Neural crest cell (in vitro differentiated cells): ENCODE measurements at places on chromosomes 11 and 22. TPM values are rescaled to one million over a fixed set of nuclear protein-coding genes. Genes with fewer than 3 reads are reported as not detected.
A peak's percentile ranks its signal among the peaks of the same experiment; 100 is the strongest.

DNA sequence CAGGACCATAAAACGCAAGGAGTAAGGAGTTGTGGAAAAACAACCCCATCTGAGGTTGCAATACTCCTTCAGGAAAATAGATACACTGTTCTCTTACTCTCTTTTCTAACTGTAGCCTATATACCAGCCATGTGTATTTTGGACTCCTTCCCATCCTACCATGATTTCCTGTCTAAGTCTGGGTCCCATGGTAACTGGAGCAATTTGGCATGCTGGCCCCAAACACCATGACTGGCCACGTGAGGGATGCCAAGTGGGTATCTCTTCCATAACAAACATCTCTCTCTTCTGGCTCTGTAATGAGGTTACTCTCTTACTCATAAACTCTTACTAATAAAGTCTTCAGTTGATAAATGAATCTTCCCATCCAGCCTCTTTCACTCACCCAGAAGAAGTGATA is 26.5 kb downstream of the ABTB2 start:
- peaks cover 6% of the 10 kb centered on the region for H3K4me1 ChIP-seq
- no peak for DNase-seq
- no peaks in the 10 kb centered on the region for H3K36me3 ChIP-seq
- no peak overlapping the region for H3K27ac ChIP-seq
- H3K4me3 ChIP-seq = no peak overlapping the region

DNA sequence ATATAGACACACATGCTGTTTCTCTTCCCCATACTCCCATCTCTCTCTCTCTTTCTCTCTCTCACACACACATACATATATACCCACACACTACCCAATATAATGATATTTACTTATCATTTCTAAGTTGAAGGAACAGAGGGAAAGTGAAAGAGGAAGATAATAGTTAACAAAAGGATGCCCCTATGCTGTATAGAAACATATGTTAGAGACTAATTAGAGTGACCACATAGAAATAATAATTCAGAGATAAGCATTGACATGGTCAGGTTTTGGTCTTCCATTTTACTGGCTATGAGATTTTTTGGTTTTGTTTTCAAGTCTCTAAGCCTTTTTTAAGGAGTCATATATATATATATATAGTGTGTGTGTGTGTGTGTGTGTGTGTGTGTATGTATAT is 445.7 kb upstream of the CHORDC1 start:
- H3K36me3 ChIP-seq = no peaks in the 10 kb centered on the region
- no peaks in the 10 kb centered on the region for H3K27me3 ChIP-seq
- H3K4me3 ChIP-seq = no peak overlapping the region
- H3K27ac ChIP-seq = no peak overlapping the region
- DNase-seq = no peak

The DRICH1 gene
- 0.43 TPM in 1 of 2 replicates, not detected in the other for total RNA-seq

DNA sequence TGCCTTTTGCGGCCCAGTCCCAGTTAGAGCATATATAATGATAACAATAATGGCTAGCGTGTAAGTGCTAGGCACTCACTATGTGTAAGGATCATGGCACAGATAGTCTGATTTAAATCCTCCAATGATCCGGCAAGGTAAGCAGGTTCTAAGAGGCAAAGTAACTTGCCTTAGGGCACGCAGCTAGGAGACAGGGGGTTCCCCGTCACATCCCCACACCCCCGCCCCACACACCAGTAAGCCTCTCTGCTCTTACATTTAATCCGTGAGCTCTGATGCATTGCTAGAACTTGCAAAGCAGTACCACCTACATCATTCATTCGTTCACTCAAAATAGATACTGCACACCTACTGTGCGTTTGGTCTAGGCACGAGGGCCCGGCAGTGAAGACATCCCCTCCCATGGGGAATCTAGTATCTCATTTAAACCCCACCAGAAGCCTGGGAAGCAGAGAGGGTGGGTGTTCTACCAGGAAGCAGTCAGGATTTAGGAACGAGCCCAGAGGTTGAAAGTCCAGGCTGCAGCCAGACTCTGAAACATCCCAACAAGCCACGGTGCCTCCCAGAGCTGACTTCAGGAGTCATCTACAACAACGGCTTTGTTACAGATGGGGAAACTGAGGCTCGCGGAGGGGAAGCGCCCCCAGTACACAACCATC is 20.6 kb downstream of the TMPRSS6 start:
- H3K4me3 ChIP-seq = no peak overlapping the region
- peaks cover 13% of the 10 kb centered on the region for H3K27me3 ChIP-seq
- no peak for DNase-seq
- H3K36me3 ChIP-seq = no peaks in the 10 kb centered on the region
- no peak overlapping the region for H3K27ac ChIP-seq
- peaks cover 4% of the 10 kb centered on the region for H3K4me1 ChIP-seq

DNA sequence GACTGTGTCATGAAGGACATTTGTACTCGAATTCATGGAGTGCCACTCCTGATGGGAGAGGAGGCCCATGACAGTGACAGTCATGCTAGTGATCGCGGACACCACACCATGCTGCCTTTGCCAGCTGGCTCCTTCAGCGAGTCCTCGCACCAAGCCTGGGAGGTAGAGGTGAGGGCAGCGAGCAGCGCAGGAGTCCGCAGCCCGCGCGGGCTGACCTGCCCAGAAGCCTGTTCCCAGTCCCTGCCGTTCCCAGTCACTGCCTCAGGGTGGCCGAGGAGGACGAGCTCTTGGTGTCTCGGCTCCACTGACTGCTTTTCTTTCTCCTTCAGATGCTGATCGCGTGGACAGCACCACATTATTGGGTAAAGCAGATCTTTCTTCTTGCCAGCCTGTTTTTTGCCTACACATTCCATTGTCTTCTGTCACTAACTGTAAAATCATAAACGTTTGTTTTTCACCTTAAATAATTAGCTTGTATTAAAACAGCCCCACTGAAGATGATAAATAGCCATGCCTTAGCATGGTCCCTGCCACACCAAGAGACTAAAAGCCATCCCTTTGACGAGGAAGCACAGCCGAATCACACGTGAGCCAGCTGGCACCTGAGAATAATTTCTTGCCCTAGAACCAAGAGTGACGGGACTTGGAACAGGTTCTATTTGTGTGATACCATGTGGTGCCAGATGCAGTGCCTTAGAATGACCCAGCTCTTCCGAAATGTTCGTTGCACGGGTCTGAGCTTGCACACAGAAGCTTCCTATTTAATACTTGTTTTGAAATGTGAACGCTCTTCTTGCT is 25.5 kb downstream of the FAM118A start:
- H3K27ac ChIP-seq = no peak overlapping the region
- no peak for DNase-seq
- no peak overlapping the region for H3K4me3 ChIP-seq

The ADM2 gene
- total RNA-seq = 1.7 TPM in 2 replicates

- H3K27ac ChIP-seq = no peak overlapping the region
- DNase-seq = no peak
- H3K4me3 ChIP-seq = peak overlapping the region; percentile 9
These were observed 3.2 kb upstream of the FLI1 start for GRCh38 chr11:128690665-128691101.

DNA sequence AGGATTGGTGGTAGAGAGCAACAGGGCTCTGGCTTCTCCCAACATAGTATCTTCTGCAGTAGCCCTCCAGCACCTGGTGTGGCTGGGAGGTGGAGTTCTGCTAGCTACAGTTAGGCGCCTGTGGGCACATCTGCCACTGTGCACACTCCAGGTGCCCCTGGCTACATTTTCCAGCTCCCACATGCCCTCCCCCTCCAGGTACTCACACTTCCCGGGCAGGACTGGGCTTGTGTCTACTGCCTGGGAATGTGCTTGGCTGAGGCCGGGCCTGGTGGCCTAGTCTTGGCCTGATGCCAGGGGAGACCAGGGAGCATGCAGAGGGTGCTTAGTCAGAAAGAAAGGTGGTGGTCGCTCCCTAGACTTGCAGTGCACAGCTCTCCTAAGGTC is 15.8 kb downstream of the PHLDB1 start:
- DNase-seq = no peak
- no peak overlapping the region for H3K4me3 ChIP-seq
- no peak overlapping the region for H3K27ac ChIP-seq
- H3K36me3 ChIP-seq = peaks cover 3% of the 10 kb centered on the region
- H3K4me1 ChIP-seq = peaks cover 47% of the 10 kb centered on the region

DNA sequence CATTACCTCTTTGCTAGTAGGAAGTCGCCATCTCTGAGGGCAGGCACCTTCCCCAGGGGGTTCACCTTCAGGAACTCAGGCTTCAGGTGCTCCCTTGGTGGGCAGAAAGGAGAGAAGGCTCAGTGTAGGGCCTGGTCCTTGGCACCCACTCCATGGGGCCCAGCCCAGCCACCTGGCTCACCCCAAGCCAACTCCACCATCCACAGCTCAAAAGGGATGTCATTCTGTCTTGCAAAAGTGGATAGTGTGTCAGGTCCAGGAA is 2.7 kb upstream of the GSTT4 start:
- H3K4me1 ChIP-seq = peaks cover 36% of the 10 kb centered on the region
- no peaks in the 10 kb centered on the region for H3K27me3 ChIP-seq
- H3K36me3 ChIP-seq = no peaks in the 10 kb centered on the region
- no peak overlapping the region for H3K4me3 ChIP-seq
- no peak overlapping the region for H3K27ac ChIP-seq
- no peak for DNase-seq

The SCGB1D2 gene
- total RNA-seq = not detected in 2 replicates

- H3K27ac ChIP-seq = no peak overlapping the region
- H3K36me3 ChIP-seq = peaks cover under 1% of the 10 kb centered on the region
- H3K4me3 ChIP-seq = no peak overlapping the region
- H3K27me3 ChIP-seq = no peaks in the 10 kb centered on the region
- no peak for DNase-seq
These were observed 123.9 kb downstream of the MRTFA start for GRCh38 chr22:40512426-40513136.

DNA sequence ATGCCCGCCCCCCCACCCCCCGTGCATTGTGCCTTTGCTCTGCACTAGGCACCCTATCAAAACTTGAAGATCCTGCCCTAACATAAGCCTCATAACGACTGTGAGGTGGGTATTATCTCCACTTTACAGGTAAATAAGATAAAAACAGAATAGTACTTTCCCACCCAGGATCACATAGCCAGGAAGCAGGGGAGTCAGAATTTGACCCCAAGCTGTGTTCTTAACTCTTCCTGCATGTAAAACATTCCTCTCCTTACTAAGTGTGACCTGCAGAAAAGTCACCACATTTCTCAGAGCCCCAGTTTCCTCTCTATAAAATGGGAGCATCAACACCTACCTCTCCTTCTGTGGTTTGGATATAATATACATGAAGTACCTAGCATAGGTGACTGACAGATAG is 18.2 kb upstream of the ANKK1 start:
- no peaks in the 10 kb centered on the region for H3K27me3 ChIP-seq
- no peak overlapping the region for H3K4me3 ChIP-seq
- no peak overlapping the region for H3K27ac ChIP-seq
- H3K4me1 ChIP-seq = no peaks in the 10 kb centered on the region

The FZD4 gene
- total RNA-seq = 4.1 and 4.6 TPM in 2 replicates

- H3K4me1 ChIP-seq = peaks cover 17% of the 10 kb centered on the region
- DNase-seq = no peak
- H3K27ac ChIP-seq = peak overlapping the region; percentile 51
- no peak overlapping the region for H3K4me3 ChIP-seq
These were observed 32.3 kb downstream of the ARHGAP42 start for GRCh38 chr11:100719362-100719761.

DNA sequence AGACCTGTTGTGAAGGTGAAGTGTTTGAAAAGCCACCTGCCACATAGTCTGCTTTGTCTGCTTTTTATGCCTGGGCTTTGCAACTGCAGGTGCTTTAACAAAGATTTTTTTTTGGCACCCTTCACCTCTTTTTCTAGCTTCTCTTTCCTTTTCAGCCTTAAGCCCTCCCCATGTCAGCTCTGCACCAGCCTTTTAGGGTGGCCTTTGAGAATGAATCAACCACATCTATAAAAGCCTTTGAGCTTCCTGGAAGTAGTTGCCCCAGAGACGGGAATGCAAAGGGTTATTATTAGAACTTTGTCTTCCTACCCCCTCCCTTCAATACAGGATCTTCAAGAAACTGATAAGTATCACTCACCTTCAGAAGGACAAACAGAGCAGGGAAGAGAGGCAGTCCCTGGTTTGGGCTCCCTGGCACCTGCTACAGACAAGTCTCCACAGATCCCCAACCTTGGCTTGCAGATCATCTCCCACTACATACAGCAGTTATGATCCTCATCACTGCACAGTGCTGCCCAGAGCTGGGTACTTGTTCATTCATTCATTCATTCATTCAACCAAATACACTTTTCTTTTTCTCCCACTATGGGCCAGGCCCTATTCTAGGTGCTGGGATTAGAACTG is 8.0 kb downstream of the PVALB start:
- H3K4me1 ChIP-seq = peaks cover 12% of the 10 kb centered on the region
- H3K36me3 ChIP-seq = no peaks in the 10 kb centered on the region

GRCh38 chr22:24189249-24190158 is 8.2 kb downstream of the SUSD2 start:
- no peaks in the 10 kb centered on the region for H3K36me3 ChIP-seq
- H3K27ac ChIP-seq = peak overlapping the region; percentile 86
- no peaks in the 10 kb centered on the region for H3K27me3 ChIP-seq
- peak; percentile 65 for DNase-seq
- H3K4me1 ChIP-seq = peaks cover 4% of the 10 kb centered on the region

GRCh38 chr11:70834277-70834940 is 418.0 kb downstream of the SHANK2 start:
- DNase-seq = no peak
- H3K27ac ChIP-seq = no peak overlapping the region
- H3K36me3 ChIP-seq = no peaks in the 10 kb centered on the region
- H3K4me3 ChIP-seq = no peak overlapping the region
- no peaks in the 10 kb centered on the region for H3K27me3 ChIP-seq
- H3K4me1 ChIP-seq = peaks cover 6% of the 10 kb centered on the region

The ZNF408 gene
- 13.7 and 15.3 TPM in 2 replicates for total RNA-seq

- H3K27ac ChIP-seq = no peak overlapping the region
- no peak for DNase-seq
- no peak overlapping the region for H3K4me3 ChIP-seq
These were observed 124.2 kb upstream of the PITPNB start for GRCh38 chr22:28043266-28043665.

The MYOD1 gene
- not detected in 2 replicates for total RNA-seq

The TMPRSS6 gene
- not detected in 2 replicates for total RNA-seq

The OR5I1 gene
- total RNA-seq = not detected in 2 replicates

GRCh38 chr11:61023086-61023965 is 51.8 kb downstream of the CD6 start:
- no peak overlapping the region for H3K27ac ChIP-seq
- H3K4me3 ChIP-seq = no peak overlapping the region
- H3K27me3 ChIP-seq = peaks cover 48% of the 10 kb centered on the region
- H3K4me1 ChIP-seq = peaks cover 48% of the 10 kb centered on the region
- H3K36me3 ChIP-seq = no peaks in the 10 kb centered on the region
- no peak for DNase-seq

DNA sequence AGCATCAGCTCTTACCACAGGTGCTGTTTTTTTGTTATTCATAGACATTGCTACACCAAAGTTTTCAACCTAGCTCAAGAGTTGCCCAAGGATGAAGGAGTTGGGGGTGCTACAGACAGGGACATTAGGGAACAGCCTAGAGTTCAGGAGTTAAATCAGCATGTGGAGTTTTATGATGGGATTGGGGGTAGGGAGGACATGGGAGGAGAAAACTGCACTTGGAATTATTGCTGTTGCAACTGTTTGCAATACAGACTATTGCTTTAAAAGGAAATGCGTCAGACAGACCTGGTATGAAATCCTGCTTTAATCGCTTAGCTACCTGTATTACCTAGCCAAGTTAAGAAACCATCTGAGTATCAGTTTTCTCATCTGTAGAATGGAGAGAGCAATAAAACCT is 6.3 kb downstream of the TMA7B start:
- H3K27ac ChIP-seq = no peak overlapping the region
- no peak for DNase-seq
- H3K4me3 ChIP-seq = no peak overlapping the region
- H3K36me3 ChIP-seq = no peaks in the 10 kb centered on the region
- H3K4me1 ChIP-seq = peaks cover 20% of the 10 kb centered on the region
